Lung (tissue), 17 donors: ENCODE measurements at places on chromosomes 4 and X. TPM values are rescaled to one million over a fixed set of nuclear protein-coding genes. Genes with fewer than 3 reads are reported as not detected.

GRCh38 chr4:165325732-165326512 lies 1.5 kb upstream of the MSMO1 start:
- peaks cover 2% of the 10 kb centered on the region for H3K36me3 ChIP-seq
- H3K4me3 ChIP-seq, result no peak overlapping the region
- H3K27me3 ChIP-seq, result no peaks in the 10 kb centered on the region
- peaks cover 10% of the 10 kb centered on the region for H3K4me1 ChIP-seq

DNA sequence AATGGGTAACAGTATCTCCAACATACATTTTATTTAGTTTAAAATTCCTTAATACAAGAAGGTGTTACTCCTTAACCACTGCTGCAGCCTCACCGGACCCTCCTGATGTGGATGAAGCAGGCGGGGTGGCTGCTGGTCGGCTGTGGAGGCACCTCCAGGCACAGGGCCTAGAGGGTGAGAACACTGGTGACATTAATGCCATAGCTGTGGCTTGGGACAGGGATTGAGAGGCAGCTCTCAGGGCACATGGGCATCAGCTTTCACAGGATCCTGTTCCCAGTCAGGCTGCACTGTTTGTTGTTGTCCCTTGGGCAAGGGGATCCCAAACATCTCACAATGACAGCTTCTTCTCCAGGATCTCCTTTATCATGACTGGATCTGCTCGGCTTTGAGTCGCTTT lies 90.0 kb downstream of the GATB start:
- no peaks in the 10 kb centered on the region for H3K27me3 ChIP-seq
- no peak overlapping the region for H3K4me3 ChIP-seq
- peaks cover 7% of the 10 kb centered on the region for H3K4me1 ChIP-seq

DNA sequence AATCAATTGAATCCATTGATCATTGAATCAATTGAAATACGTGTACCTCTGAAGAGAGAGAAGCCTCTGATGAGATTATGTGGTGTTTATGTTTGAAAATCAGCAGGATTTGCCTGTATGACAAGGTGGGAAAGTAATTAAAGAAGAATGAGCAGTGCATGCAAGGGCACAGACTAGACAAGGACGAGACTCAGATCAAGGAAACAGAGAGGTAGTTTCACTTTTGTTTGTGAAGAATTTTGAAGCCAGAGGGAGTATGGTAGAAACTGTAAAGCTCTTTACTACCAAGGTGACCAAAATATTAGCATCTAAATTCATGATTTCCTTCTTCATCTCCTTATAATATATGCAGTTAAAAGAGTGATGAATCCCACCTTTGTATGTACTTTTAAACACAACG lies 1830.0 kb upstream of the IGFBP7 start:
- H3K4me3 ChIP-seq, result no peak overlapping the region
- H3K27me3 ChIP-seq, result no peaks in the 10 kb centered on the region
- no peak overlapping the region for H3K27ac ChIP-seq

DNA sequence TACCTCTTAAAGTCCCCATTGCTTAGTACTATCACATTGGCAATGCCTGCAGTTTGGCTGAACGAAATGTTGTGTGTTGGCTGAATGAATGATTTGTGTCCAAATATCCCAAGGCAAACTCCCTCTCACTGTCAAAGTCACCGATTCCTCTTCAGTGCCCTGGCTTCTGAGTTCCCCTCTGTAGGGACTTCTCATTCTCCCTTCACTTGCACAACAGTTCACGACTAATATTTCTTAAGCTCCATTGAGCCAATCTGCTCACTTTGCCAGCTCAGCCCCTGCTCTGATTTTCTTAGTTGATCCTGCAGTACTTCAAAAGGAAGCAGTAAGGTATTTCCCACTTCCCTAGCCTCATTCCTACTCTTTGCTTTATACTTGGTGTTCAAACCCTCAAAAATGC lies 21.9 kb upstream of the PACRGL start:
- H3K4me3 ChIP-seq, result no peak overlapping the region
- no peak overlapping the region for H3K27ac ChIP-seq
- peaks cover 10% of the 10 kb centered on the region for H3K4me1 ChIP-seq

GRCh38 chr4:78345237-78345636 lies 206.3 kb upstream of the ANXA3 start:
- no peaks in the 10 kb centered on the region for H3K4me1 ChIP-seq
- DNase-seq, result no peak
- no peaks in the 10 kb centered on the region for H3K36me3 ChIP-seq

DNA sequence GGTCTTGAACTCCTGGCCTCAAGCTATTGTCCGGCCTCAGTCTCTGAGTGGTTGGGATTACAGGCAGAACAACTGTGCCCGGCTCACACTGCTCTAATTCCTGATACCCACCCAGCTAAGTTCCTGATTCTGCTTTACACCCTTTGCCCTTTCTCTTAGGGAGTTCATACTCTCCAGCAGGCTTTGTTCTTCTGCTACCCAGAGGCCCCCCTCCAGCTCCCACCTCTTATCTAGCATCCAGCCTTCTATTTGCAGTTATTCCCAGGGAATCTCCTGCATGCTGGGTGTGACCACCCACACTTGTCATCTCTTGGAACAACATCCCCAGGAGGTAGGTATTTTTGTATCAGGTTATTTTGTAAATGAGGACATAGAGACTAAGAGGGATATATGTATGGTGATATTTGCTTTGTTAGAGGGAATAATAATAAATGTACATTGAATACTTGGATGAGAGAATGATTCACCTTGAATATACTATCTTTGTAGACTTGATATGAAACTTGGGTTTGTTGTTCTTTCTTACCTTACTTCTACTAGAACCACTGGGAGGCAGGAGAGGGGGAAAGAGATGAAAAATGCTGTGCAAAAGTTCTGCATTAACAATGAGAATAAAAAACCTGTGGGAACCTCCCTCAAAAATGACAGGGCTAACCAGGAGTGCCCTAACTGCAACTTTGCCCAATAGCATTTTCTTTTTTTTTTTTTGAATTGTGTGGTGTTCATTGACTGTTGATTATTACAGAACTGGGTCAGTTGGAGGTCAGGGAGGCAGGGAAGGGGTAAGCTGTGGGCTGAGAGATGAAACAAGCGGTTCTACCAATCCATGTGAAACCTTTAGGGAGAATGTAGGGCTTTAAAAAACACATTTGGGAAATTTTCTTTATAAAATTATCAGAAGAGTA lies 157.4 kb downstream of the SPRY1 start:
- H3K4me1 ChIP-seq, result peaks cover 4% of the 10 kb centered on the region
- peak; percentile 28 for DNase-seq
- H3K27me3 ChIP-seq, result no peaks in the 10 kb centered on the region

DNA sequence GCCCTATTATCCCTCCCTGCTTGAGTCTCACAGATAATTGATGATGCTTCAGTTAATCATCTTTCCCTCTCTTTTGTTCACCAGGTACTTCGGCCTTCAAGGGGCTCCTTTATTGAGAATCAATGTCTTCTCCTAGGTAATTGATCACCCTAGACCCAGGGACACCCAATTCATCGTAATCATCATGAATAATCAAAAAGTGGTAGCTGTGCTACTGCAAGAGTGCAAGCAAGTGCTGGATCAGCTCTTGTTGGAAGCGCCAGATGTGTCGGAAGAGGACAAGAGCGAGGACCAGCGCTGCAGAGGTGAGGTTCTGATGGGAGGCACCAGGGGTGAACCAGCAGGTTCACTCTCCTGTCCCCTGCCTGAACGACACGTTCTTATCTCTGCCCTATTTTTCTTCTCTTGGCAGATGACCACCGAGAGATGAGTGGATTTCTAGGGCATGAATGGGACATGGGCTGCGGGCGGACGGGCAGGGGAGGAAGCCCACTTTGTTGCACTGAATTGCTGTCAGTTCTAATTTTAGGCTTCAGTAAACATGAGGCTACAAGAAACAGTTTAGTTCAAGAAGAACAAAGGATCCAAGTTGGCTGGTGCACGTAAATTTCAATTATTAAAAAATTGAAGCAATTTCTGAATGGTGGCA lies 80.5 kb downstream of the ALPK1 start:
- no peak for DNase-seq
- H3K4me1 ChIP-seq, result no peaks in the 10 kb centered on the region
- H3K27ac ChIP-seq, result no peak overlapping the region
- H3K36me3 ChIP-seq, result peaks cover 5% of the 10 kb centered on the region
- no peaks in the 10 kb centered on the region for H3K27me3 ChIP-seq
- H3K4me3 ChIP-seq, result no peak overlapping the region

DNA sequence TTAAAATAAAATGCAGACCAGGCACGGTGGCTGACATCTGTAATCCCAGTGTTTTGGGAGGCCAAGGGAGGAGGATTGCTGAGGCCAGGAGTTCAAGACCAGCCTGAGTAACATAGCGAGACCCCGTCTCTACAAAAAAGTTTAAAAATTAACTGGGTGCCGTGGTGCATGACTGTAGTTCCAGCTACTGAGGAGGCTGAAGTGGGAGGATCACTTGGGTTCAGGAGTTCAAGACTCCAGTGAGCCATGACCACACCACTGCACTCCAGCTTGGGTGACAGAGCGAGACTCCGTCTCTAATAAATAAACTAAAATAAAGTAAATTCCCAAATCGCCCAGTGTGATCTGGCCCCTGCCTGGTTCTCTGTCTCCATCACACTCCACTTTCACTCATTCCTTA lies 43.7 kb downstream of the TENM3 start:
- H3K36me3 ChIP-seq, result no peaks in the 10 kb centered on the region
- DNase-seq, result no peak
- H3K4me3 ChIP-seq, result no peak overlapping the region
- no peaks in the 10 kb centered on the region for H3K4me1 ChIP-seq

DNA sequence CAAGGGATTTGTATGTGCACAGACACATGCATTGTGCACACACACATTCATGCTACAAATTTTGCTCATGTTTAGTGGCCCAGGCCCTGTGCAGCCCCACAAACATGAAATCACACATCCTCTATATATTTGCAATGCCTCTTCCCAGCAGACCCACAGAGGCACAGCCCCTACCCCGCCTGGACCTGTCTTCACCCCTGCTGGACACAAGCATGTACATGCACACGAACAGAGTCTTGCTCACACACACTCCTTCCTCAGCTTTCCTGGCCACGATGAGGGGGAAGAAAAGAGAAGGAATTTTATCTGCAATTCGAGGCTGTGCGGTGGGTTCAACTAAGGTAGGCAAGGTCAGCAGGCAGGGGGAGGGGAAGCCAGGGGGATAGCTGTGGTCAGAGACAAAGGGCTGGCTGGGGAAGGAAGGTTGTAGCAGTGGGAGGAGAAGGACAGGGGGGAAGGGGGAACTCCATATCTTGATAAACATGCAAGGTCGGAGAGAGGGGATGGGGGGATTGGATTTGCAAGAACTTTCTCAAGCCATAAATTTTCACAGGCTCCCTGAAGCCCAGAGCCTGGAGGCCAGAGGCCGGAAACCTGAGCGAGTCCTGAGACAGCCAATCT lies 156.4 kb downstream of the EFNB1 start:
- H3K4me1 ChIP-seq, result no peaks in the 10 kb centered on the region
- no peaks in the 10 kb centered on the region for H3K36me3 ChIP-seq
- no peaks in the 10 kb centered on the region for H3K27me3 ChIP-seq
- H3K27ac ChIP-seq, result no peak overlapping the region
- no peak for DNase-seq

- H3K36me3 ChIP-seq, result no peaks in the 10 kb centered on the region
- H3K4me3 ChIP-seq, result no peak overlapping the region
Measured at GRCh38 chr4:166008510-166008909, 135.5 kb downstream of the TLL1 start.

- DNase-seq, result peak; percentile 72
- peaks cover 3% of the 10 kb centered on the region for H3K4me1 ChIP-seq
- no peak overlapping the region for H3K4me3 ChIP-seq
- no peaks in the 10 kb centered on the region for H3K36me3 ChIP-seq
Measured at GRCh38 chr4:112523008-112523721, 7.2 kb upstream of the NEUROG2 start.

GRCh38 chrX:16067886-16068515 lies 55.4 kb upstream of the GRPR start:
- no peaks in the 10 kb centered on the region for H3K36me3 ChIP-seq
- no peak overlapping the region for H3K4me3 ChIP-seq
- no peak overlapping the region for H3K27ac ChIP-seq
- H3K27me3 ChIP-seq, result no peaks in the 10 kb centered on the region

- no peak overlapping the region for H3K27ac ChIP-seq
- no peaks in the 10 kb centered on the region for H3K4me1 ChIP-seq
- H3K4me3 ChIP-seq, result no peak overlapping the region
- H3K36me3 ChIP-seq, result no peaks in the 10 kb centered on the region
Measured at GRCh38 chr4:144709793-144710525, 64.0 kb downstream of the HHIP start.

DNA sequence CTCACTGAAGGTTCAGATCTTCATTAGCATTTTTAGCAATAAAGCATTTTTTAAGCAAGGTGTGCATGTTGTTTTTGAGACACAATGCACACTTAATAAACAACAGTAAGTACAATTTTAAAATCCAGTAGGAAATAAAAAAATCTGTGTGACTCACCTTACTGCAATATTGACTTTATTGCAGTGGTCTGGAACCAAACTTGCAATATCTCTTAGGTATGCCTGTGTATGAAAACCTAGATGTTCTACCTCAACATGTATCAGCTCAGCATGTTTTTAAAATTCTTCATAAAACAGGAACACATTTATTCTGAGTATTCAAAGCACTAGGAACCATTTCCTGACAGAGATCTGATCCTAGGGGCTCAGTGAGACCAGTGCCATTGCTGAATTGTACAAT lies 26.7 kb downstream of the NR0B1 start:
- no peaks in the 10 kb centered on the region for H3K27me3 ChIP-seq
- no peaks in the 10 kb centered on the region for H3K36me3 ChIP-seq
- no peak overlapping the region for H3K27ac ChIP-seq
- no peaks in the 10 kb centered on the region for H3K4me1 ChIP-seq

GRCh38 chr4:175252642-175253041 lies 334.5 kb downstream of the ADAM29 start:
- no peak overlapping the region for H3K4me3 ChIP-seq
- no peak for DNase-seq
- H3K36me3 ChIP-seq, result no peaks in the 10 kb centered on the region
- H3K4me1 ChIP-seq, result no peaks in the 10 kb centered on the region

DNA sequence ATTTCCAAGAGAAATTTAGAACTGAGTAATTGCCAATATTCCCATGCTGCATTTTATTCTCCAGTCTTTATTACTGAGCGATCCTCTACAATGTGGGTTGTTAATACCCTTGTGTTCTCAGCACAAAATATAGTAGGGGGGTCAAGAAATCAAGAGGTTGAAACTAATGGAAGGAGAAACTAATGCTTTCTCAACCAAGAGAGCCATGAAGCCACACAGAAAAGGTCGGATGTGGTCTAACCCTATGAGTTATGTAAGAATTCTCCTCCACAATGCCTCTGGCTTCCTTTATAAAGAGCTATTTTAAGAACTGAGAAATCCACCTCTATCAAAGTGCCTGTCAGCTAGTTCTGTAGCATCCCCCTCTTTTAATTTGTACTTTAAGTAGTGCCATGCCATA lies 268.5 kb downstream of the CHIC1 start:
- no peaks in the 10 kb centered on the region for H3K4me1 ChIP-seq
- DNase-seq, result no peak
- H3K27ac ChIP-seq, result no peak overlapping the region
- H3K36me3 ChIP-seq, result peaks cover 15% of the 10 kb centered on the region

GRCh38 chrX:24963823-24964222 lies 51.9 kb downstream of the ARX start:
- no peak overlapping the region for H3K4me3 ChIP-seq
- DNase-seq, result no peak
- H3K27ac ChIP-seq, result no peak overlapping the region
- H3K27me3 ChIP-seq, result peaks cover 3% of the 10 kb centered on the region
- no peaks in the 10 kb centered on the region for H3K4me1 ChIP-seq

- DNase-seq, result peak; percentile 46
- H3K4me1 ChIP-seq, result no peaks in the 10 kb centered on the region
- H3K4me3 ChIP-seq, result peak overlapping the region; percentile 41
- H3K36me3 ChIP-seq, result no peaks in the 10 kb centered on the region
- peaks cover 5% of the 10 kb centered on the region for H3K27me3 ChIP-seq
Measured at GRCh38 chr4:185127021-185127925, 15.8 kb upstream of the SLC25A4 start.

IL3RA gene
- 21.6 TPM for total RNA-seq

ZNF711 gene
- 31.5 TPM for total RNA-seq

PCDH19 gene
- 0.97 TPM for total RNA-seq

SMIM10 gene
- 4.0 TPM for total RNA-seq

SLC25A31 gene
- not detected for total RNA-seq

ASB11 gene
- total RNA-seq, result 0.06 TPM
